Suppressor macrophage (primary cell): ENCODE measurements at places on chromosomes 16 and 17.

DNA sequence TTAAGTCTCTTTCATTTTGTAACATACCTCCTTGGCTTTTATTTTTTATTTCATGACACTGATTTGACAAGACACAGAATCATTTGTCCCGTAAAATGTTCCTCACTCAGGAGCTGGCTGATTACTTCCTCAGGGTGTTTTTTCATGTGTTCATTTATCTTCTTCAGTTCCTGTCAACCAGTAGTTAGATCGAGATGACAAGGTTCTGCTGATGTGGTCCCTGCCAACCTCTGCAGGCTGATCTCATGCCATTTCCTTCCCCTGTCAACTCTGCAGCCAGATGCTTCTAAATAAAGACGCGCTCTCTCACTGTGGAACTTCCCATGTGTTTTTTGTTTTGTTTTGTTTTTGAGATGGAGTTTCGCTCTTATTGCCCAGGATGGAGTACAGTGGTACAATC lies 8.1 kb upstream of the CXCL16 start:
- peak; percentile 92 for DNase-seq

GRCh38 chr17:5254903-5255521 lies 20.4 kb upstream of the SCIMP start:
- DNase-seq, result peak; percentile 29

DNA sequence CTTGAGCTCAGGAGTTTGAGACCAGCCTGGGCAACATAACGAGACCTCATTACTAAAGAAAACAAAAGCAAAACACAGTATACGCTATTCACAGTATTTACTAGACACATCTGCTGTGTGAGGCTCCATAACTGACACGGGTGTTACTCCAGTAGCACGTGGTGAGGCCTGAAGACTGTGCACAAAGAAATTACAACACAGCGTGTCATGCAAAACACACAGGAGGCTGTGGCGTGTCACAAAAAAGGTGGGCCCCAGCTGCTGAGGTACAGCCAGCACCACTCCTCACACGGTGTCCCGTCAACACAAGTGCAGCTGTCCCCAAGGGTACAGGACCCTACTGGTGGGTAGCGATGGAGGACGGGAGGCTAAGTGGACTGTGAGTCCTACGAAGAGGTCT lies 2.7 kb downstream of the CYBC1 start:
- DNase-seq, result no peak

- DNase-seq, result no peak
Measured at GRCh38 chr16:80039777-80040176, 439.2 kb upstream of the MAF start.

DNA sequence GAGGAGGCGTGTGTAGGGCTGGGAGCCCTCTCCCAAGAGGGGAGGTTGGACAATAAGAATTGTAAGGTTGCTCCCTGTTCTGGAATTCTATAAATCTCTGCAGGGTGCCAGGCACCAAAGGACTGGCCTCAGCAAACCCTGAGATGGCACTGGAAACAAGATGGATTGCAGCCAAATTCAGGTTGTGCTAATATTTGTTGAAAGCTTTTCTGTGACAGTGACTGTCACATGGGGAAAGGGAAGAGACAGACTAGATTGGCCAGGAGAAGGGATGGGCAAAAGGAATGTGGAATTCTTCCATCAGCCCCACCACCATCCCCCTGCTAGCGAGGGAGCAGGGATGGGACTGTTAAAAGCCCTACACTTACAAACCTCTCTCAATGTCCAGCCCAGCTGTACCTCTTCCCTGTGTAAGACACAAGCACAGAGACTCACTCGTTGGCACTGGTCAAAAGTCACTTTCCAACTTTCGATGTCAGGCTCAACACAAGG lies 62.4 kb downstream of the SOX9 start:
- DNase-seq, result no peak

- no peak for DNase-seq
Measured at GRCh38 chr17:41049110-41049509, 2.0 kb upstream of the KRTAP2-1 start.

DNA sequence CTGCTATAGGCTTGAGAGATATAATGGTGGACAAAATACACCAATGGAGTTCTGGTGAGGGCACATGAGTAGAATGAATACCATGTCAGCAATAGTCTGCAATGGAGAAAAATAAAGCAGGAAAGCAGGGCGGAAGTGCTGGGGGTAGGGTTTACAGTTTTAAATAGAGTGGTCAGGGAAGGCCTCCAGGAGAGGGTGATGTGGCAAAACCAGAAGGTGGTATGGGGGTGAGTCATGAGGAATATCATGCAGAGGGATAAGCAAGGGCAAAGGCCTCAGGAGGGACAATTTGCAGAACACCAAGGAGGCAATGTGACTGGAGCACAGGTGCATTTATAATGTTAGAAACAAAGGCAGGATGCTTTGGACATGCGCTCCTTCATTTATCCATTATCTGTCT lies 102.0 kb downstream of the ITFG1 start:
- no peak for DNase-seq
